ENCODE measurements at places on chromosomes 12 and 14.

DNA sequence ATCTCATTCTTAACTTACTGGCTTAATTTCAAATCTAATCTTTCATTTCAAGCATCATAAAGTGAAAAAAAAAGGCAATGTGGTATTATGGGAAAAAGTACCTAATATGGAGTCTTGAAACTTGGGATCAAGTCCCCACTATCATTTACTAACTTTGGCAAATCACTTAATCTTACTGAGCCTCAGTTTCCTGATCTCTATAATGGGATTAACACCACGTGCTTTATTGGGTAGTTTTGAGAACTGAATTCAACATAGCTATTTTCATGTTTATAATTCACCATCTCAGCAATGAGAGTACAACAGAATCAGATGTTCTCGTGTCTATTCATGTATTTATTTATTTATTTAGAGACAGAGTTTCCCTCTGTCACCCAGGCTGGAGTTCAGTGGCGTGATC is 78.3 kb downstream of the NTN4 start:
- no peak for DNase-seq

GRCh38 chr12:29521951-29522350 is 24.5 kb upstream of the OVCH1 start:
- no peak for DNase-seq

- no peak for DNase-seq
Measured at GRCh38 chr14:52513249-52513648, 39.1 kb downstream of the TXNDC16 start.

- no peak for DNase-seq
Measured at GRCh38 chr14:71918955-71919354, 13.3 kb upstream of the RGS6 start.

GRCh38 chr14:68794851-68795596 is 2.2 kb upstream of the ZFP36L1 start:
- no peak for DNase-seq

DNA sequence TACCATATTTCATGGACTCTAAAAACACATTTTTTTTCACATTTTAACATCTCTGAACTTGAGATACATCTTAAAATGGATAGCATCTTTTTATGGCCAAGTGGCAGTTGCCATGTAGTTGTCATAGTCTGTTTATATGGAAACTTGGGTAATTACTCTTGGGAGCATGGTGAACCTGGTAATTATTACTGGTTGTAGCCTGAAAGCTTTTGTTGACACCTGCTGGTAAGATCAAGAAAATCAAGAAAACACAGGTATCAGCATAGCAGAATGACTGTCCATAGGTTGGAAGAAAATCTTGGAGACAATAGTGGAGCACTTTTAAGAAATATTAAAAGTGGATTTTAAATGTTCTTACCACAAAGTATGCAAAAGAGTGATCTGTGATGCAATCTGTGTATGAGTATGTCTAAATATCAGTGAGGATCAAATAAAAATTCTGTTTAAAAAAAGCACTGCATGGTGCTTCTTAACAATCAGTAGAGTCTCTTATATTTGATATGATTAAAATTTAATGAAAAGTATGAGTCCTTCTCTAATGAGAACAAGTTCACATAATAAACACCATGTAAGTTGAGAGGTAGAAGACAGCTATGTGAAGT is 44.2 kb downstream of the TTC8 start:
- peak; percentile 12 for DNase-seq

DNA sequence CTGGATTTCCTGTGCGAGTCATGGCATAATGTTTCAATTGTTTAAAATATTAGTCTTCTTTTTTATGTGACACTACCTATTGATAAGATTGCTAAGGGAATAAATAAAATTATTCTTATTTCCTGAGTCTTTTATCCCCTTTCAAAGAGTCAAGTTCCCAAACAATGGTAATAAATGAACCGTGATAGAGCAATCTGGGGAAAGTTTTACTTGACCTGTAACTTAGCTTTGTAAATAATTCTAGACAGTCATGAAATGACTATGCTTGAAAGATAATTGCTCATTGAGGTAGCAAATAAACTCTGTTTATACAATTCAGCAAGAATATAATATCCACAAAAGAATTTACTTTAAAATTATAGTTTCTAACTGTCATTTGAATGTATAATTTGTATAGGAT is 82.1 kb downstream of the TSPAN8 start:
- DNase-seq = no peak

DNA sequence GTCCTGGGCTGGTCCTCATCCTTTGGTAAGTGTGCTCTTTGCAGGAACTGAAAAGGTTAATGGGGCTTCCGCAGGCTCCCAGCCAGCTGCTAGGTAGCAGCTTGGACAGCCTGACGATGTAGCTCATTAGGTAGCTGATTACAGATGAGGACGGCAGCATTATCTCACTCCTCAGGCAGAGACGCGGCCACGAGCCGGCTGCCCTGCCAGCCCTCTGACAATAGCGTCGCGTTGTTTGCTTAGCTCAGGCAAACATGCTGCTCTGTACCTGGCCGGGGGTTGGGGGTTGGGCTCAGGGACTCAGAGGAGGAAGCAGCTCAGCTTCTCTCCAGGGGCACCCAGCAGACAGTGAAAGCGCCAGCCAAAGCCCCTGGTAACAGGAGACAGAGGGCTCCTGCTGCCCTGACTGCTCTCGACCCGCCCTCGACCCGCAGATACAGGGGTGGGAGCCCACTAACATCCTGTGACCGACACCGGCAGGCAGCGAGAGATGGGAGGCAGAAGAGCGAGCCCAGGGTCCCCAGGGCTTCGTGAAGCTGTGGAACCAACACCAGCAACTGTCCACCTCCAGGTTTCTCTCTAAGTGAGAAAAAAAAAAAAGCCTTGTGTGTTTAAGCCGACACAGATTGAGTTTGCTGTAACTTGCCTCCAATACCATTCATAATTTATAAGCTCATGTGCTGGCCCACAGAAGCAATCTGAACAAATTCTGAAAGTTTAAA is 53.4 kb upstream of the DLK1 start:
- DNase-seq = peak; percentile 73

GRCh38 chr14:39339003-39339402 is 93.2 kb downstream of the FBXO33 start:
- DNase-seq = peak; percentile 50
